ENCODE measurements at places on chromosomes 1 and 21. TPM values are rescaled to one million over a fixed set of nuclear protein-coding genes. Genes with fewer than 3 reads are reported as not detected.
A peak's percentile ranks its signal among the peaks of the same experiment; 100 is the strongest.

- no peak overlapping the region for H3K4me3 ChIP-seq
- no peaks in the 10 kb centered on the region for H3K36me3 ChIP-seq
- H3K27ac ChIP-seq, result no peak overlapping the region
- H3K4me1 ChIP-seq, result no peaks in the 10 kb centered on the region
- no peak for DNase-seq
Observed at GRCh38 chr1:66434096-66434495, 99.9 kb upstream of the SGIP1 start.

Gene TIAM1
- 19.4 TPM for total RNA-seq

- no peaks in the 10 kb centered on the region for H3K4me1 ChIP-seq
- DNase-seq, result no peak
- H3K27me3 ChIP-seq, result no peaks in the 10 kb centered on the region
- H3K36me3 ChIP-seq, result no peaks in the 10 kb centered on the region
Observed at GRCh38 chr1:208184966-208185654, 59.1 kb downstream of the PLXNA2 start.

- no peaks in the 10 kb centered on the region for H3K27me3 ChIP-seq
- H3K4me3 ChIP-seq, result no peak overlapping the region
- H3K36me3 ChIP-seq, result no peaks in the 10 kb centered on the region
- DNase-seq, result no peak
Observed at GRCh38 chr1:86640161-86640670, 64.2 kb upstream of the SH3GLB1 start.

GRCh38 chr1:30375156-30375555 lies 348.2 kb downstream of the MATN1 start:
- H3K36me3 ChIP-seq, result no peaks in the 10 kb centered on the region
- DNase-seq, result no peak
- no peak overlapping the region for H3K4me3 ChIP-seq
- no peak overlapping the region for H3K27ac ChIP-seq
- no peaks in the 10 kb centered on the region for H3K4me1 ChIP-seq

DNA sequence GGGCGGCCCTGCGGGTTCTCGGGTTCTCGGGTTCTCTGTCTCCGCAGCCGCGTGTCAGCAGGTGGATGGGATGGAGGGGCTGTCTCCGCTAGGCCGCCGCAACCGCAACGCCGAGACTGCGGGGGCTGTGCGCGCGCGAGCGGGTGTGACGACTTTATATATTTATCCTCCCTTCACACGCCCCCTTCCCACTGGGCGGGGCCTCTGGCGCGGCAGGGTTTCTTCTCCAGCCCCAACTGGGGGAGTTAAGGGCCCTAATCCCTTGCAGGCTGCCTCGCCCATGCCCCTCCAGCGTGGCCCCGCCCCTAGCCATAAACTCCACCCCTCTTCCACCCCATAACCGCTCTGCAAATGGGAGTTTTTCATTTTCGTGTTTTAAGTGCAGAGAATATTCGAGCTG lies 3.4 kb downstream of the IGSF21 start:
- no peak for DNase-seq
- H3K36me3 ChIP-seq, result no peaks in the 10 kb centered on the region
- no peak overlapping the region for H3K27ac ChIP-seq

Gene RIPK4
- total RNA-seq, result not detected

GRCh38 chr1:92877081-92877711 lies 45.4 kb downstream of the RPL5 start:
- peaks cover 12% of the 10 kb centered on the region for H3K36me3 ChIP-seq
- DNase-seq, result peak; percentile 25
- H3K4me3 ChIP-seq, result no peak overlapping the region
- peaks cover 17% of the 10 kb centered on the region for H3K4me1 ChIP-seq
- no peaks in the 10 kb centered on the region for H3K27me3 ChIP-seq
- H3K27ac ChIP-seq, result peak overlapping the region; percentile 79

GRCh38 chr21:31286621-31287020 lies 57.4 kb downstream of the TIAM1 start:
- H3K4me3 ChIP-seq, result no peak overlapping the region
- H3K27ac ChIP-seq, result no peak overlapping the region
- DNase-seq, result no peak
- peaks cover 20% of the 10 kb centered on the region for H3K4me1 ChIP-seq

- H3K4me1 ChIP-seq, result no peaks in the 10 kb centered on the region
- no peak overlapping the region for H3K27ac ChIP-seq
- peaks cover 3% of the 10 kb centered on the region for H3K27me3 ChIP-seq
- no peaks in the 10 kb centered on the region for H3K36me3 ChIP-seq
- DNase-seq, result no peak
Observed at GRCh38 chr1:205466595-205467220, 10.9 kb upstream of the BLACAT1 start.

DNA sequence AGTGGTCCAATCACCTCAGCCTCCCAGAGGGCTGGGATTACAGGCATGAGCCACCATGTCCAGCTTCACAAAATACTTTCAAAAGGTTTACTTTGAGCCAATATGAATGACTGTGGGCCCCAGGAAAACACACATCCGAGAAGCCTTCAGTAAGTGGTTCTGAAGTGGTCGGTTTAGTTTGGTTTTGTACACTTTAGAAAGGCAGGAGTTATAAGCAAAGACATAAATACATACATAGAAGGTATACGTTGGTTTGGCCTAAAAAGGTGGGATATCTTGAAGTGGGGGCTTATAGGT lies 3.2 kb upstream of the MIB2 start:
- H3K4me3 ChIP-seq, result no peak overlapping the region
- no peak overlapping the region for H3K27ac ChIP-seq
- peaks cover 20% of the 10 kb centered on the region for H3K4me1 ChIP-seq
- no peak for DNase-seq

GRCh38 chr1:94606471-94606870 lies 64.9 kb upstream of the F3 start:
- H3K27ac ChIP-seq, result no peak overlapping the region
- no peak overlapping the region for H3K4me3 ChIP-seq

GRCh38 chr1:58528518-58528917 lies 18.0 kb downstream of the OMA1 start:
- no peaks in the 10 kb centered on the region for H3K27me3 ChIP-seq
- no peak for DNase-seq
- H3K4me1 ChIP-seq, result no peaks in the 10 kb centered on the region

DNA sequence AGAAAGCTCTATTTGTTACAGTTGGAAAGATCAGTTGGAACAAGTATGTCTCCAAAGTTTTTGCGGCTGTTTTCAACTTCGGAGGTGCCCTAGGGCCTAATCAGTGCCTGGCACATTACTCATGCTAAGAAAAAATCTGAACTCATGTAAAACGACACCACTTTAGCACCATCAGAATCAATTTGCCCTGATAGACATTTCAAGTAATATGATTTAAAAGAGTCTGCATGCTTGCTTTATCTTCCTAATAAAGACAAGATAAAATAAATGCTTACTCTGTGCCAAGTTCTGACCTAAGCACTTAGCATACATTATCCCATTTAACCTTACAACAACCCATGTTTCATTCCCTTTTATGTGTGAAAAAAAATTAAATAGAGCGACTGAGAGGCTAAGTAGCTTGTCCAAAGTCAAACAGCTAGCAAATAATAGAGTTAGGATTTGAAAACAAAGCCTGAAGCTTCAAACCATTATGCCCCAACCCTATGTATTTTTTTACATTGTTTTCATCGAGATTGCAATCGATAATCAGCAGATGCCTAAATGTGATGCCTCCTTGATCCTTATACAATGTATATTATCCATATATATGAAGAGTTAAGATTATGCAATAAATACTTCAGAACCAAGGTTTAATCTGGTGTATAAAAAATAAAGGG lies 91.3 kb downstream of the DENND1B start:
- no peak overlapping the region for H3K4me3 ChIP-seq
- H3K27me3 ChIP-seq, result no peaks in the 10 kb centered on the region
- H3K36me3 ChIP-seq, result no peaks in the 10 kb centered on the region

GRCh38 chr1:221797506-221797905 lies 55.6 kb upstream of the DUSP10 start:
- no peaks in the 10 kb centered on the region for H3K27me3 ChIP-seq
- H3K4me1 ChIP-seq, result peaks cover 18% of the 10 kb centered on the region
- H3K4me3 ChIP-seq, result no peak overlapping the region
- no peaks in the 10 kb centered on the region for H3K36me3 ChIP-seq

DNA sequence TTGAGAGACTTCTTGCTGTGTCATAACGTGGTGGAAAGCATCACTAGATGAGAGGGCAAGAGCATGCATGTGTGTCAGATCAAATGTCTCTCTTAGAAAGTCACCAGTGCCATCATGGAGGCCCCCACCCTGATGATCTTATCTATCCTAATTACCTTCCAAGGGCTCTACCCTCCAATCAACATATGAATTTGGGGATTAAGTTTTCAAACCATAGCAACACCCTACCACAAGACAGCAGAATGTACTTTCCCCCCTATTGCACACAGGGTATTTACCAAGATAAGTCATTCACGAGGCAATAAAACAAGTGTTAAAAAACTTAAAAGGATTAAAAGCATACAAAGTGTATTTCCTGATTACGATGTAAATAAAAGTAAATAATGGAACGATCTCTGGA lies 515.6 kb downstream of the LMO4 start:
- no peak for DNase-seq
- H3K27ac ChIP-seq, result no peak overlapping the region
- no peak overlapping the region for H3K4me3 ChIP-seq
- H3K27me3 ChIP-seq, result no peaks in the 10 kb centered on the region

Gene AMY2B
- 30.9 TPM for total RNA-seq

Gene PLXNA2
- 2.8 TPM for total RNA-seq

Gene ZZZ3
- 38.9 TPM for total RNA-seq

DNA sequence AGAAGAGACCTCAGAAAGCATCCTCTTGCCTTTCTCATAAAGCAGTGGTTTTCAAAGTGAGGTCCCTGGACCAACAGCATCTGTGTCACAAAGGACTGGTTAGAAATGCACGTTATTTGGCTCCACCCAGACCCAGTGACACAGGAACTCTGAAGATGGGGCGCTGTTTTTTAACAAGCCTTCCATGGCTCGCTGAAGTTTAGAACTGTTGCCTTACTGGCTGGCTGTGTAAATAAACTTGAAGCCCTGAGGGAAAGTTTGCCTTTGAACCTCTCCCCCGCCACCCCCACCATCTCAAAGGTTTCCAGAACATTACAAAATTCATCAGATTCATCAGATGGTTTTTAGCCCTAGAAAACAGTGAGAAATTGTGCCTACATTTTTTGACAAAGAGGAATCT lies 21.8 kb upstream of the IKBKE start:
- H3K4me3 ChIP-seq, result no peak overlapping the region
- H3K36me3 ChIP-seq, result peaks cover 29% of the 10 kb centered on the region
- H3K27ac ChIP-seq, result no peak overlapping the region
- H3K27me3 ChIP-seq, result no peaks in the 10 kb centered on the region
- no peaks in the 10 kb centered on the region for H3K4me1 ChIP-seq

DNA sequence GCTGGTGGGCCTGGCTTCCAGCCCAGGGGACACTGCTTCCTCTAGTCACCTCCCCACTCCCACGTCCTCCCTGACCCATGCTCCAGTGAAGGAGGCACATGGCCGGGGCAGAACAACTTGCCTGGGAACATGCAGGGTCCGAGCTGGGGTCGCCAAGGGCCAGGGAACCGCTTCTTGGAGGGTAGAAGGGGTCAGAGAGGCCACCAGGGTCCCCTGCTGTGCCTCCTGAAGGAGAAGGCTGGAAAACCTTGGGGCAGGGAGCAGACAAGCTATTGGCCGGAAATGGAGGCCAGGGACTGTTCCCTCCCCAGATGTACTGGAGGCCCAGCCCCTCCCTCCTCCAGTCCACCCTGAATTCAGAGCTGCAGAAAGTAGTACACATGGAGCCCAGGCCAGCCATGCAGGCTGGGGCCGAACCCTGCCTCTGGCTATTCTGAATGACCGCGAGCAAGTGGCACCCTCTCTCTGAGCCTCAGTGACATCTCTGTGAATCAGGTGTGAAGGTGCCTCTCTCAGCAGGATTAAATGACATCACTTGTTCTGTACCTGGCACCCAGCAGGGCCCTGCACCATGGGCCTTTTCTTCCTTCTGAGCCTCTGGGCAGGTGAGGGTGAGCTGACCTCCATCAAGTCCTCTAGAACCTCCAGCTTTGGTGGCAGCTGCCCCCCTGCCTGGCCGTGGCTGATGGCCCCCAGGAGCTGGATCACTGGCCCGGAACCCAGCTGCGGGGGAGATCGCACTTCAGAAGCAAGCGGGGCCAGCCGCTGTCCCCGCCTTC lies 15.7 kb downstream of the SPOCD1 start:
- H3K27me3 ChIP-seq, result no peaks in the 10 kb centered on the region
- H3K4me1 ChIP-seq, result no peaks in the 10 kb centered on the region
- H3K36me3 ChIP-seq, result no peaks in the 10 kb centered on the region
- no peak for DNase-seq

- H3K4me3 ChIP-seq, result no peak overlapping the region
- H3K27ac ChIP-seq, result no peak overlapping the region
- H3K27me3 ChIP-seq, result no peaks in the 10 kb centered on the region
- no peaks in the 10 kb centered on the region for H3K36me3 ChIP-seq
Observed at GRCh38 chr1:68213843-68214242, 18.5 kb downstream of the WLS start.

Gene RASSF5
- total RNA-seq, result 231 TPM

DNA sequence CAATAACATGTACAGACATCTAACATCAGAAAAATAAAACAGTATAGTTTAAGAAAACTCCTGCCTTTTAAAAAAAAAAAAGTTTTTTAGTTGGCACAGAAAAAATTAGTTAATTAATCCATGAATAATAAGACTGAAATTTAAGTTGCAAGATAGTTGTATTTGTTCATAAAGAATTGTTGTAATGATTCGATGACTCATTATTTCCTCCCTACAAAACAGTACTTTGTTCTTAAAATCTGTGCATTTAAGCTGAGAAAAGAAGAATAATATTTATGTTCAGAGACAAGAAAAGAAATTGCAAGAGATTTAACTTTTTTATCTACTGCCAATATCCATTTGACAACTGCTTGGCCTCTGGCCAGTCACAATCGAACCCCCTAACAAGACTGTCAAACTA lies 894.7 kb downstream of the ADGRL2 start:
- no peak for DNase-seq
- no peaks in the 10 kb centered on the region for H3K27me3 ChIP-seq
- no peak overlapping the region for H3K27ac ChIP-seq
- no peak overlapping the region for H3K4me3 ChIP-seq

DNA sequence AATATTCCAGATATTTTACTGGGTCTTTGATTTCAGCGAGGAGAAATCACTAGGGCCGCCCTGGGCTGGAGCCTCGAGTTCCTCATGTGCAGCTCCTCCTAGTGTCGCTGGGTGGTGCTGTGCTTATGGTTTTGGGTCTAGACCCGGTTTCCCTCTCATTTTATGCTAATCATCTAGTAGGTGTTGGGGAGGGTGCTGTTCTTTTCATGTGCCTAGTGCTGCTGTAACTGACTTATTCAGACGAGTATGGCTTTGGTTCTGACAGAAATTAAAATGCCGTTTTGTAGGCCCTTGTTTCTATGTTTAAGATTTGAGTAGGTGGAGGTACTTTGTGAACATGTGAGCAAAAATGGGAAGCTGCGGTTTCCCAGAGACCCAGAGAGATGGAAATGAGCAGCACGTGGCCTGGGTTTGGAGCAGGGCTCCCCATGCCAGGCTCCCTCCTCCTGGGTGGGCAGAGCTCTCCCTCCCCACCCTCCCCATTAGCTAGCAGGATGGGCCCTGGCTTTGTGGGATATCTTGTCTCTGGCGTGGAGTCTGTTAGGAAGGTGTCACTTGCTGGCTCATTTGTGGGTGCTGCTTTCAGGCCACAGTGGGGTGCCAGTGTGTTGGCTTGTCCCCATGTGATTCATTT lies 74.0 kb upstream of the GPR88 start:
- no peak overlapping the region for H3K27ac ChIP-seq
- peak; percentile 33 for DNase-seq
- no peaks in the 10 kb centered on the region for H3K27me3 ChIP-seq
- peaks cover 30% of the 10 kb centered on the region for H3K36me3 ChIP-seq

GRCh38 chr1:112722601-112723510 lies 7.7 kb upstream of the PPM1J start:
- H3K27me3 ChIP-seq, result peaks cover 8% of the 10 kb centered on the region
- peaks cover 19% of the 10 kb centered on the region for H3K4me1 ChIP-seq
- H3K4me3 ChIP-seq, result no peak overlapping the region
- H3K27ac ChIP-seq, result no peak overlapping the region
- no peak for DNase-seq
- no peaks in the 10 kb centered on the region for H3K36me3 ChIP-seq

All from natural killer cell (primary cell).